NCI-H524 treated with DMSO at 0.1 percent for 48 hours (cell line): ENCODE measurements at places on chromosomes 6 and 20.

- DNase-seq, result no peak
Observed at GRCh38 chr20:25011261-25011660, 18.7 kb upstream of the APMAP start.

GRCh38 chr20:4573564-4574355 is 147.9 kb upstream of the PRND start:
- DNase-seq, result no peak

- no peak for DNase-seq
Observed at GRCh38 chr6:12892151-12892550, 175.6 kb downstream of the PHACTR1 start.

DNA sequence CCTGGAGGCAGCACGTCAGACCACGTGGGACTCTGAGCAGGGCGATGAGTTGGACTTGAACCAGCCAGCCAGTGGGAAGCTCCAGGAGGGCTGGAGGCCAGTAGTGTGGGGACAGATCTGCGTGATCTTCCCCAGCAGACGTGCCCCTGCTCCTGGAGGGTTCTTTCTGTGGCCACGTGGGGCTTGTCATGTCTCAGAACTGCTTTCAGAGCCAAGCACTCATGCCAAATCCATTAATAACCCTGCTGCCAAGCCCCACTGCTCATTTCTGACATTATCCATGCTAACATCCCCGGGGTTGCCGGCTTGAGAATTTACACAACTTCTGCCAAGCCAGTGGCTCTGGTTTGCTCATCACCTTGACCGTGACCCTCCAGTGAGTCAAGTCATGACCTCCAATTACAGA is 38.3 kb downstream of the SIRPA start:
- DNase-seq, result no peak

- no peak for DNase-seq
Observed at GRCh38 chr6:33314515-33314942, 651 bp upstream of the TAPBP start.

- DNase-seq, result no peak
Observed at GRCh38 chr6:15299430-15300131, 53.7 kb downstream of the JARID2 start.

DNA sequence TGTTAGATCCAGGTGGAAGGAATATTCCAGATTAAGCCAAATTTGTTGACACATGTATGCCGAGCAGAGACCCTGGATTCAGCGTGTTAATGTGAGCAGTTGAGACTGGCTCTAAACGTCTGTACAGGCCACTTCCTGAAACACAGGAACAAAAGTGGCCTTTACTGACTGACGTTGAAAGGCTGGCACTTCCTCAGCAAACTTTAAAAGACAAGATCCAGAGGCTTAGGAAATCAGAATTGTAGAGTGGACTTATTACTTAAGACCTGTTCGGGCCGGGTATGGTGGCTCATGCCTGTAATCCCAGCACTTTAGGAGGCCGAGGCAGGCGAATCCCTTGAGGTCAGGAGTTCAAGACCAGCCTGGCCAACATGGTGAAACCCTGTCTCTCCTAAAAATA is 125.7 kb upstream of the ARID1B start:
- no peak for DNase-seq

GRCh38 chr20:13863244-13863643 is 78.4 kb downstream of the NDUFAF5 start:
- DNase-seq, result no peak

GRCh38 chr6:82094166-82094806 is 153.3 kb downstream of the IBTK start:
- no peak for DNase-seq

- no peak for DNase-seq
Observed at GRCh38 chr6:137927777-137928218, 60.7 kb downstream of the TNFAIP3 start.

GRCh38 chr6:53020005-53020744 is 25.1 kb upstream of the GSTA4 start:
- DNase-seq, result no peak

DNA sequence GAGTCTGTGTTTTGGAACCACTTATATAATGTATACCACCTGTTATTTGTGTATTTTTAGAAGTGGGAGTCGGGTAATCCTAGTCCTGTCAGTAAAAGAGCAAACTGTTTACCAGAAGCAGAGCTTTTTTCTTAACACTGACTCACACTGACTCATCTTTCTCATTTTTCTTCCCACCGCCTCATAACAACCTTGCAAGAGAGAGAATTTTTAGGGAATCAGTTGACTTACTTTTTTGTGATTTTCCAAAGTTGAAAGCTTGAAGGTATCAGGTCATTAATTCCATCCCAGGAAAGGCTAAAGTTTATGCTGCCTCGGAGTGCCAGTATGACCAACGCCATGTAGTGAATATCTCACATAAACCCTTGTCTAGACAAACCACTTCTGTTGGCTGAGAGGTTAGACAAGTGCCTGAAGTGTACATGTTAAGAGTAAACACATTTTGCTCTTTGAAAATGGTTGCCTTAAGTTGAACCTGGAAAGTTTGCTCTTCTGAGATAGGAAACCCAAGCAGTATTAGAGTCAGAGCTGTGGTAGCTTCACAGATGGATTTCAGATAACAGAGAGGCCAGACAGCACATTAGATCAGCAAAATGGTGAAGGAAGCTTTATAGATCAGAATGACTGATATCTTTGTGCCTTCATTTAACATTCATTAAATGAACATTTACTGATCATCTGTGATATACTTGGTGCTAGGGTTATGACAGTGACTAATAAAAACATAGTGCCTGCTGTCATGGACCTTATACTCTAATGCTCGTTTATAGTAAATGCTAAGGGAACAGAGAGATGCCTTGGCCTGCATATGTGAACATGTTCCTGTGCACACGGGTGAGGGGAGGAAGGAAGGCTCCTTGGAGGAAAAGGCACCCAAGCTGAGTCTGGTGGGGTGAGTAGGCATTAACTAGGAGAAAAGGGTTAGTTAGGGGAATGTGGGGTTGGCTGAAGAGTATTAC is 29.1 kb upstream of the PKIG start:
- DNase-seq, result no peak

GRCh38 chr6:125974214-125974866 is 12.0 kb upstream of the TRMT11 start:
- DNase-seq, result no peak

DNA sequence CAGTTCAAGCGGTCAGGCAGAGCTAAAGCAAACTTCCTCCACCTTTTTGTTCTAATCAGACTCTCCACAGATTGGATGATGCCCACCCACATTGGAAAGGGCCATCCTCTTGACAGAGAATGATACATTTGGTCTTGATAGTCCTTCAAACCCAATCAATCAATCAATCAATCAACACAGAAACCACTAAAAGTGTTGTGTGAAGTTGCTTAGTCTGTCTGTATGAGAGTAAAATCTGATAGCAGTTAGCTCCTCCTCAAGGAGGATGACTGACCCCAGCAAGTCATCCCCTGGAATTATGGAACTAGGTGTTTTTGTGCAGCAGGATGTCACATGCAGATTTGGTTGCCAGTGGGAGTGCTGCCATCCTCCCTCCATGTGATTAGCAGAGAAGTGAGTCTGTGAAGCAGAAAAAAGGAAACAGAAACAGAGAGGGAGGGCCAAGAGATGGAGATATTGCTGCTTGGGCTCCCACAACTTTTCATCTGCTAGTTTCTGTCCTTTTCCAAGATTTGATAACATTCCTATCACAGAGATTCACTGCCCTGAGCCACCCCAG is 32.0 kb upstream of the SSTR4 start:
- DNase-seq, result no peak

DNA sequence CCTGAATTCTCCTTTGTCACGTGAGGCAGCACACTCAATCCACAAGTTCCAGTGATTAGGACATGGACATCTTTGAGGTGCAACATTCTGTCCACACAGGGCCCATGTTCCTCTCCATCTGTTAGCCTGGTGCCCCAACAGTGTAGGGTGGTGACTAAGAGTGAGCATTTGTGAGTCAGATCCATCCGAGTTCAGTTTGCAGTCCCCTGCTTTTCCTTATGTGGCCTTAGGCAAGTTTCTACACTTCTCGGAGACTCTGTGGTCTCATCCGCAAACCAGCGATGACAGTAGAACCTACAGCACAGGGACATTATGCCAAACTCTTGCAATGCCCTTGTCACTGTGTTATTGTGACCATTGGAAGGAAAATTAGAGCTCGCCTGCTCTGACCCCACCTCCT is 178.7 kb upstream of the CDH4 start:
- DNase-seq, result no peak

- DNase-seq, result no peak
Observed at GRCh38 chr6:82275686-82276085, 28.1 kb upstream of the IBTK start.

GRCh38 chr6:20538907-20539306 is 4.7 kb downstream of the CDKAL1 start:
- DNase-seq, result no peak

DNA sequence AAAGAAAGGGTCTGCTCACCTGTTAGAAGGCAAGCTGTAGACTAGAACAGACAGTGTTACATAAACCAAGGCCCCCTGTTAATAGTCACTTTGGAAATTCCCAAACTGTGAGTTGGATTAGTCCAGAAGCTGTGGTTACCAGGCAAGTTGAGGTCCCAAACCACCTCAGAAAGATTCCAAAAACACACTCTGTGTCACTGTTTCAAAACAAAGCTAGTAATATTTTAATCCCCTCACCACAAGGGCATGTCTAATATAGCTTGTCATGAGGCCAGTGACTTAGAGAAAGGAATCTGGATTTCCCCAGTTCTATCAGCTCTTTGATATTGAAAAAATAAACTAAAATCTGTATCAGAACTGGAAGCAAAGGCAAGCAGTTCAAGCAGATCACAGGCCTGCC is 244.6 kb downstream of the HAO1 start:
- no peak for DNase-seq

DNA sequence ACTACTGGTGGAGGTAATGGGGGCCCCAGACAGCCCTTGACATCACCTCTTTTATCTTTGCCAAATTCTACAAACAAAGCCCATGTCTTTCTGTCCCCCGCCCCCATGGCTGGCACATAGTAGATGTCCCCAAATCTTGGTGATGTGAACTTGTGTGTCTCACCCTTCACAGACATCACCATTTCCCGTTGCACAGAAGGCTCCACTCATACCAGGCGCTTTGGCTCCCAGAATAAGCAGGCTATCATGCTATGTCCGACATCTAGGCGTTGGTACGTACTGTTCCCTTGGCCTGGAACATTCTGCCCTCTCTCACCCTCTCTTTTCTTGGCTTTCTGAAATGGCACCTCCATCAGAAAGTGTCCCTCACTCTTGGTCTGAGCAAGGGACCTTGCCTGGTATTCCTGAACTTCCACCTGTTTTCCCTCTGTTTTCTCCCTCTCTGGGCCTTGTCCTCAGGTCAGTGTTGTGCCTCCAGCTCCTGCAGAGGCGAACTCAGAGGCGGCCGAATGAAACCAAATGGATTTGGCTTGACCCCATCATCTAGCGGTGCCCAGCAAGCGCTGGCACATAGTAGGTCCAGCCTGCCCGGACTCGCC is 968 bp upstream of the CCN5 start:
- no peak for DNase-seq

- DNase-seq, result no peak
Observed at GRCh38 chr20:49701241-49701790, 12.4 kb downstream of the B4GALT5 start.

DNA sequence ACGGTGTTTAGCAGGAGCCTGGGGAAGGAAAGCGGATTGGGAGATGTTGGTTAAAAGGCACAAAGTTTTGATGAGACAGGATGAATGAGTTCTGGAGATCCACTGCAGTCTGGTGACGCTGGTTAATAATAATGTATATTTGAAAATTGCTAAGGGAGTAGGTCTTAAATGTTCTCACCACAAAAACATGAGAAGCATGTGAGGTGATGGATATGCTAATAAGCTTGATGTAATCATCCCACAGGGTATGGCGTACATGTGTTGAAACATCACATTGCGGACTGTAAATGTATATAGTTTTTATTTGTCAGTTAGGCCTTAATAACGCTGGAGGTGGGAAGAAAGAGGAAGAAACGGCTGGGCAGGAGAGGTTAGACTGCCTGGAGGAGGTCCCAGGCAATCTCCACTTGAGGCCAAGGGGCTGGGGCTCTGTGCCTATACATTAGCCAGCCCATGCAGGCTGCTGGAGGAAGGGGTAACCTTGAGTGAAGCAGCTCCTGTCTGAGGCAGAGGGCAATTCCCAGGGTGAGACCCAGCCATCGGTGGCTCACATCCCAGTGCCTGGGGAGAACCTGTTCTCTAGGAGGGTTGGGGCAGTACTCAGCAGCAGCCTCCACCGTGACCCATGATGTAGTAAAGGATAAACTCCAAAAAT is 188.2 kb upstream of the QKI start:
- no peak for DNase-seq

- peak; percentile 87 for DNase-seq
Observed at GRCh38 chr6:113994934-113995342, 24.0 kb upstream of the HDAC2 start.

DNA sequence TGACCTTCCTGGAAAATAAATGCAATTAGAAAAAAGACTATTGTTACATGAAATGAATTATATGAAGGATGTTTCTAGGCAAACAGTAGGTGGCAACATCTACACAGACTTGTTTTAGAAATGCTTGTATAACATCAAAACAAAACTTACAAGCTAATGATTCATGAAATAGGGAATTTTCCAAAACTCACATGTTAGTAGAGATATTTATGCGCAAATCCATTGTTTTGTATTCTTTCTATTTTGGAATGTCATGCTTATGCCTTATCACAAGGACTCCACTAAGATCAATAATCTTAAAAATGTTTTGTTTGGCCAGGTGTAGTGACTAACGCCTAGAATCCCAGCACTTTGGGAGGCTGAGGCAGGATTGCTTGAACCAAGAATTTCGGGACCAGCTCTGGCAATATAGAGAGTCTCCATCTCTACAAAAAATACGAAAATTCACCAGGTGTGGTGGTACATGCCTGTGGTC is 32.3 kb upstream of the LGSN start:
- DNase-seq, result no peak

DNA sequence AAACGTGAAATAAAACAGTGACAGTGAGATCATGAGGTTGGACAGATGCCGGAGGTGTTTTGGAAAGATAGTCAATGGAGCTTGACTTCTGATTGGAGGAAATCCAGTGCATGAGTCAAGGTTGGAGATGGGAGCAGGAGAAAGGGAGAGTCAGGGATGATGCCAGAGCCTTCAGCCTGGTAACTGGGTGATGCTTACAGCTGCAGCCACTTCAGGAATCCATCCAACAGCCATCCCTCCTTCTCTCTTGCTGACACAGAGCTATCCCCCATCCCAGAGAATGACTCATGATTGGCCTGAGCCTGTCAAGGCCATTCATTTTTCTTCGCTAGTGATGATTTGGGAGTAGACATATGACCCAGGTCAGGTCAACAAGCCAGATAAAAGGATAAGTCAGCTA is 112.8 kb downstream of the SAMD5 start:
- DNase-seq, result no peak

GRCh38 chr6:106620931-106621672 is 8.2 kb downstream of the RTN4IP1 start:
- no peak for DNase-seq

DNA sequence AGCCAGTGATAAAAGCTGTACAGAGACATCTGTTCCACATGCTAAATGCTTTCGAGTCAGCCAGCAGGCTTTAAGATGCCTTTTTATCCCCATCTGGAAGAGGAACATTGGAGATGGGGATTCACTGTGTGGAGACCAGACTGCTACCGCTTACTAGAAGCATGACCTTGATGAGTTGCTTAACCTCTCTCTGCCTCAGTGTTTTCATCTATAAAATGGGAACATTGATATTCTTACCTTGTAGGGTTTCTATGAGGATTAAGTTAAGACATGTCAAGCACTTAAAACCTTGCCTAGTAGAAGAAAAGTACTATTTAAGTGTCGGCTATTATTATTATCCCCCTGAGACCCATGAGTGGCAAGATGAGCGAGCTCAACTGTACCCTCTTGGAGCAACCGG is 165.3 kb upstream of the SNX9 start:
- peak; percentile 89 for DNase-seq
